ENCODE measurements at places on chromosomes 7 and 10.
A peak's percentile ranks its signal among the peaks of the same experiment; 100 is the strongest.

- no peak for DNase-seq
Measured at GRCh38 chr7:147535701-147536111, 1054.9 kb upstream of the C7orf33 start.

GRCh38 chr7:139673230-139673629 lies 104.6 kb downstream of the HIPK2 start:
- DNase-seq: peak; percentile 69

DNA sequence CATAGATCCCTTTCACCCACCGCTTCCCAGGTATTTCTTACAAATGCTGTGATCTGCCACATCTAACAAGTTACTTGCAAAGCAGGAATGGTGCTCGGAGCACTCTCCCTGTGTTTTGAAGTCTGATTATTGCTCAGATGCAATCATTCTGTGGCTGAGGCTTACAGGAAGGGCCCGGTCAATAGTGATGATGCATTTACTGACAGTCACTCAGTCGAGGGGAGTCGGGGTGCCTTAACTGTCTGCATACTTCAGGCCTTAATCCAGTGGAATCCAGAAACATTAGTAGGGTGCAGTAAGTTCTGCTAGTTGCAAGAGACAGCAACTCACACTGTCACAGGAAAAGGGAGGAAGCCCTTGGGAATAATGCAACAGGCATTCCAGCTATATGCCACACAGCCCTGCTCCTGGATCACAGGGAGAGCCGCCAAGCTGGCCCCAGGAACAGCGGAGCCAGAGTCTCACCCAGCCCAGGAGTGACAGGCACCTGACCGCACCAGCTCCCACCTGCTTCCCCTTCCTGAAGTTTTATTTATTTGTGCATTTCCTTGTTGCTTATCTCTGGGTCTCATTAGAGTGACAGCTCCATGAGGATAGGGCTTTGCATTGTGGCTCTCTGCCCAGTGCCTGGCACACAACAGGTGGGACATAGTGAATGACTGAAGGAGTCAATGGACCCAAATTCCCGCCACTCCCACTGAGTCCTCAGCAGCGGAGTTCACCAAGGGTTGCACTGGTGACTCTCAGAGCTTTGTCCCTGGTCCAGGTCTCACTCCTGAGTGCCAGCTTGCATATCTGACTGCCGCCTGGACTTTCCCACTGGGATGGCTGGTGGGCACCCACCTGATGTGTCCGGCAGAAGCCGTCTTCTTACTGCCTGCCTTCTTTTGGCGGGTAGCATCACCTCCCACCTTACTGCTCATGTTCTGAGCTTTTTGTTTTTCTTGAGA lies 212.5 kb upstream of the SH2B2 start:
- DNase-seq: no peak

- no peak for DNase-seq
Measured at GRCh38 chr7:90669492-90669891, 73.4 kb downstream of the CDK14 start.

DNA sequence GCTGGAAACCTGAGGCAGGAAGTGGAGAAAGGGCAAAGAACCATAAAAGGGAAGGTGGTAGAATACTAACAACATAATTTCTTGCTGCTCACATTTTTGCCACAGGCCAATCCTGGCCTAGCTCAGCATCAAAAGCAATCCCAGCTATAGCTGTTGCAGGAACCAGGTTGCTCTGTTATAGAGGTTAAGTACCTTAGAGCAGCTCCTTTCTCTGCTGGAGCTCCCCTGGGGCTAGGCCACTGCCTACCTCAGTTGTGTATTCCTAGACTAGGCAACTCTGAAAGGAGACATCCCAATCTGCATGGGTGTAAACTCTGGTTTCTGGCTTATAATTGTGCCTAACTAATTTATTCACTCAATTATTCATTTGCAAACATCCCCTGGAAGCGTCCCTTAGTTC lies 108.4 kb downstream of the ZNF365 start:
- no peak for DNase-seq

DNA sequence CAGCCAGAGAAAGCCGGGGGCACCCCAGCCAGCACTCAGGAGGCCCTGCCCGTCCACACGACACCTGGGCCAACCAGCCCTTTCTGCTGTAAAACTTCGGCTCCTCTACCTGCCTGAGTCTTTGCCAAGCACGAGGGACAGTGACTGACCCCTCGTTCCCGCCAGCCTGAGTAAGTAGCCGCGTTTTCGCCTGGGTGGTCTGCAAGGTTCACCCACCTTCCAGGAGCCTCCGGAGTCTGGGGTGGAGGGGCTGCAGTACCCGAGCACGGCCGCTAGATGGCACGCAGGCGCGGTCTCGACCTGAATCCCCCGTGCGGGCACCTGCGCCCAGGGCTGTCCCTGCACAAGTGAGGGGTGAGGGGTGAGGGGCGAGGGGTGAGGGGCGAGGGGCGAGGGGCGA lies 192.7 kb downstream of the PTPRN2 start:
- DNase-seq: peak; percentile 98

- no peak for DNase-seq
Measured at GRCh38 chr7:14400271-14400670, 410.8 kb upstream of the ETV1 start.

GRCh38 chr7:139423091-139423490 lies 60.4 kb downstream of the KLRG2 start:
- no peak for DNase-seq

DNA sequence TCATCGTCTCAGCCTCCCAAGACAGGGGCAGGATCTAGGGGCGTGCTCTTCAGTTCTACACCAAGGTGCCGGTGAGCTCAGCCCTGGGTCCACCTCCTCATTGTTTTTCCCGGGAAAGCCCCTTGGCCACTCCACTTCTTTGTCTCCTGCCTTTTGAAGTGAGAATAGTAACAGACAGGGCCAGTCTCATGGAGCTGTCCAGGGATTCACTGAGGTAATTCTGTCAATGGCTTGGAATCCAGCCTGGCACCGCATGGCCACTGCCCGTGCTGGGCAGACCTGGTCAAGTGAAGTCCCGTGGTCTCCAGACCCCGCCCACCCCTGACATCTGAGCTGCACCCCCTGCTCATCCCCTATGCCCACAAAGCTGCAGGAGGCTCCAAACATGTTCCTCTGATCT lies 138.9 kb downstream of the TNS3 start:
- DNase-seq: no peak

- peak; percentile 35 for DNase-seq
Measured at GRCh38 chr10:60434418-60435046, 44.9 kb upstream of the ANK3 start.

DNA sequence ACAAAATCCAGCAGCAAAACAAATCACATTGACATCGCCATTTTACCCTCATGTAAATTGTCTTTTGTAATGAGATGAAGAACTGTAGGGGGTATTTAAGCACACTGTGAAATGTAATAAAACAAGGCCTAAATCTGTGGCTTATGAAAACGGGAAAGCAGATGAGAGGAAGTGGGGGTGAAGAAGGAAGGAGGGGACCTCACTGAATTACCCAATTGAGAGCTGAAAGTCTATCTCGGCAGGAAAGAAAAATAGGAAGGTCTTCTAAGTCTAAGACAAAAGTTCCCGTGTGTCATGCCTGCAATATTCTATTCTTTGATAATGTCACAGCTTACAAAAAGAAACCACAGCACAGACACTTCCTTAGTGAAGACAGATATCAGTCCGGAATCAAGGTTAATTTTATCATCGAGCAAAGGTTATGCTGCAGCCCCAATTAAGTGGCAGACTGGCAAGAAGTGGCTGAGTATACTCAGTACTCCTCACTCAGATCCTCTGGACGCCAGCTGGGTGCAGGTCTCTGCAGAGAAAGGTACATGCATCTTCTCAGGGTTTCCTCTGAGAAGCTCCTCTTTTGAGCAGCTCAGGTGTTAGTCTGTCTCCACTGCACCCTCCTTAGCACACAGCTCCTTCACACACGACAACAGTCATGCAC lies 239.7 kb downstream of the FANK1 start:
- no peak for DNase-seq

DNA sequence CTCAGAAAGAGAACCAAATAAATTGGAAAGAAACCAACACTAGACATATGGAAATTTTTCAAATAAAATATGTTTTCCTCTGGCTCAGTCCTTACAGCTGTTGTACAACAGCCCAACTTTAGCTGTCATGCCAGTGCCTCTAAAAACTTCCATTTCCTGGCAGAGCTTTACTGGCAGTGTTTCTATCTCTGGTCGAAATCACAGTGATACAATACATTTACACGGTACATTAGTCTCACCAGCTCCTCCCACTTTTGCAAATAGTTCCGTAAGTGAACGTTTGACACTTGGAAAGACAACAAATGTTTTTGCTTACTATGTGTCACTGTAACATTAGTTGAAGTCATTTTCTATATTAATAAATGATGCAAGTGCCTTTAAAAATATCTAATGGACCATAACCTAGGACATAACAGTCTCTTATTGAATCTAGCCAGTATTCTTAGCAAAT lies 29.8 kb downstream of the BCAP29 start:
- DNase-seq: no peak

- no peak for DNase-seq
Measured at GRCh38 chr10:12663863-12664262, 314.5 kb downstream of the CAMK1D start.

DNA sequence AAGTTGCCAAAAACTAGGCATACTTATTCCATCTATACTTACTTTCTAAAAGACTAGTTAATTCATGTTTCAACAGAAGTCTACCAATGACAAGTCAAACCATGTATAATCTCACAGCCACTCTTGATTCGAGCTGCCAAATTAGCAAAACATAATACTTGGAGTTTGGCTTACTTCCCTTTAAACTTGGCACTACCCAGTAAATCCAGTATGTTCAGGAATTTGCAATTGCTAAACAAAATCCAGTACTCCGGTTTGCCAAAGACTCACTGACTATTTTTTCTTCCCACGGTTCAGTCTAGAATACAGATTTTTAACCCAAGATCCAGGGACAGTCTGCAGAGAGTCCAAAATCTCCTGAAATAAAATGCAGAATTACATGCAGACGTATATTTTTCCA lies 4.6 kb downstream of the OAT start:
- no peak for DNase-seq

GRCh38 chr7:4894482-4894881 lies 11.0 kb upstream of the RADIL start:
- DNase-seq: no peak

DNA sequence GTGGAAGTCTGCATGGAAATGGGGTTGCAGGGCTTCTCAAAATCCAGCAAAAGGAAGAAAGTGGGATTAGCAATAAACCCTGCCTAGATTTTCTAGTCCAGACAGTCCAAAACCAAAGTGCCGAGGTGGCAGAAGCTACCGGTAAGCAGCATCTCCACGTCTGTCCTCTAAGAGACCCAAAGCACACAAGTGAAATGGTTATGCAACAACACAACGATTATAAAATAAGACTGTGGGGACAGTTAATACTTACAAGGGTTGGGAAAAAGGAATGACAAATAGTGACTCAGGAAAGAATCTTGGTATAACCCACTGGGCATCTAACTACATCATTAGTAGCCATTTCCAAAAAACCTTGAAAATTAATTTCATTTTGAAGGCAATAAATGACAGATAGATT lies 24.7 kb downstream of the CREB3L2 start:
- DNase-seq: no peak

GRCh38 chr7:99312316-99313203 lies 13.1 kb upstream of the ARPC1A start:
- DNase-seq: peak; percentile 81

- no peak for DNase-seq
Measured at GRCh38 chr10:72597897-72598296, 28.0 kb downstream of the MICU1 start.

DNA sequence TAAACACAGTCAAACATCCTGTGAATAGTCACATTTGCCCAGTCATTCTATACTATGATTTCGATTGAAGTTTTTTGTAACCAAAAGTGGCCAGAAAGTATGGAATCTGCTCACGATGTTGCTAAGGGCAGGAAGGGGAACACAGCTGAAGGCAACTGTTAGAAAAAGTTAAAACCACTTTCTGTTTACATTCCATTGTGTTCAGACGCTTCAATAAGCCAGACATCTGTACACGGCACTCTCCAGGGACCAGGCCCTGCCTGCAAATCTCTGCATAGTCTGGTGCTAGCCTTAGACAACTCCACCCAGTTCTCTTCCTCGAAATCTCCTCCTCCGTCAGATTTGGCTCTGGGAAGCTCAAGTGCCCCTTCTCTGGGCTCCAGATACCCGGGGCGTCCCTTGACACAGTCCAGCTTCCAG lies 17.1 kb upstream of the TMEM120A start:
- DNase-seq: no peak

DNA sequence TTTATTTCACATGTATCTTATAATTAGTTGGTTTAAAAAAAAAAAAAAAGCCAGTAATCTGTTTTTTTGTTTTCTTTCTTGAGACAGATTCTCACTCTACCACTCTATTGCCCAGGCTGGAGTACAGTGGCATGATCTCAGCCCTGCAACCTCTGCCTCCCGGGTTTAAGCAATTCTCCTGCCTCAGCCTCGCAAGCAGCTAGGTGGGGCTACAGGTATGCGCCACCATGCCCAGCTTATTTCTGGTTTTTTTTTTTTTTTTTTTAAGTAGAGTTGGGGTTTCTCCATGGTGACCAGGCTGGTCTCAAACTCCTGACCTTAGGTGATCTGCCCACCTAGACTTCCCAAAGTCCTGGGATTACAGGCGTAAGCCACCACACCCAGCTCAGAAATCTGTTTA lies 34.1 kb upstream of the CAPZA2 start:
- no peak for DNase-seq

- peak; percentile 53 for DNase-seq
Measured at GRCh38 chr7:146772601-146773000, 656.0 kb downstream of the CNTNAP2 start.

- no peak for DNase-seq
Measured at GRCh38 chr7:45160417-45160881, 2.9 kb downstream of the RAMP3 start.

DNA sequence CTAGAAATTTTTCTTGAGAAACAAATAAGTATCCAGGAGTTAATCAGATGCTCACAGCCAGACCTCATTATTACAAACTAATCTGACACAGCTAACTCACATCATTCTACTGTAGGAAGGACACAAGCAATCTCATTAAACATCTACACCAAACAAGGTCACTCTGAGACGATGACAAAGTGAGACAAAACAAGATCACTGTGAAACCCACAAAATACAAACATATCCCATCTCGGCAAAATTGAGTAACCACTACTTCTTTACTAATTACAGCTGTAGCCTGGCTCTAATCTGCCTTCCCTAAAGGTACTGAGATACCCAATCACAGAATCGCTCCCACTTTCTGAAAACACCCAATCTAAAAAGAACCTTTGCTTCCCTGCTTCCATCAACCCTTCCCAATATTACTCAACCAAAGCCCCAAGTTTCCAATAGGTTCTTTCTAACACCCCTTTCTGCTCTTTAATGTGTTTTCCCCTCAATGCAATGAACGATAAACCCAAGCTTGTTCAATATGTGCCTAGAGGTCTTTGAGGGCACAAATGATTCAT lies 26.9 kb downstream of the CCDC6 start:
- DNase-seq: no peak

All from H7 (cell line).